ENCODE measurements at places on chromosomes 3 and 15. TPM values are rescaled to one million over a fixed set of nuclear protein-coding genes. Genes with fewer than 3 reads are reported as not detected.

The PLCB2 gene
- total RNA-seq = 16.9 TPM

The RHOV gene
- not detected for total RNA-seq

The ARL6 gene
- total RNA-seq = 18.6 TPM

The GPR15 gene
- total RNA-seq = not detected

The CGGBP1 gene
- total RNA-seq = 63.3 TPM

Measured in tibial nerve (tissue), 4 donors.